GM03348 (cell line): ENCODE measurements at places on chromosomes 13 and 19.

GRCh38 chr13:45332831-45333219 lies 8.2 kb downstream of the TPT1 start:
- DNase-seq, result no peak

DNA sequence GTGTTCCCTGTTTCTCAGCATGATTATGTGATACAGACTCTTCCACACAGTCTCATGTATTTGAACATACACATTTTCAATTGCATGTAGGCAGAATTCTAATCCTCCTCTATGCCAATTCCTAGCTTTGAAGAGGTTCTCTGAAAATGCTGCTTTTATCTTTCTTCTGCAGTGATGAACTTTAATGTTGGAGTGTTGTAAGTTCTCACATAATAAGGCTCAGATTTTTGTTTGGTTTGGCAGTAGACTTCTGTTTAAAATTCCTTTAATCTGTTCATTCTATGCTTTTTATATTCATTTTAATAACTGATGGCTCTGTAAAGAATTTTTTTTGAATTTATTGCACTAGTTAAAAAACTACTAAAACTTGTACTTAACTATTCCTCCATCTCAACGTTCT lies 225.8 kb downstream of the GGACT start:
- DNase-seq, result no peak

GRCh38 chr13:85108356-85108755 lies 690.9 kb downstream of the SLITRK6 start:
- no peak for DNase-seq

DNA sequence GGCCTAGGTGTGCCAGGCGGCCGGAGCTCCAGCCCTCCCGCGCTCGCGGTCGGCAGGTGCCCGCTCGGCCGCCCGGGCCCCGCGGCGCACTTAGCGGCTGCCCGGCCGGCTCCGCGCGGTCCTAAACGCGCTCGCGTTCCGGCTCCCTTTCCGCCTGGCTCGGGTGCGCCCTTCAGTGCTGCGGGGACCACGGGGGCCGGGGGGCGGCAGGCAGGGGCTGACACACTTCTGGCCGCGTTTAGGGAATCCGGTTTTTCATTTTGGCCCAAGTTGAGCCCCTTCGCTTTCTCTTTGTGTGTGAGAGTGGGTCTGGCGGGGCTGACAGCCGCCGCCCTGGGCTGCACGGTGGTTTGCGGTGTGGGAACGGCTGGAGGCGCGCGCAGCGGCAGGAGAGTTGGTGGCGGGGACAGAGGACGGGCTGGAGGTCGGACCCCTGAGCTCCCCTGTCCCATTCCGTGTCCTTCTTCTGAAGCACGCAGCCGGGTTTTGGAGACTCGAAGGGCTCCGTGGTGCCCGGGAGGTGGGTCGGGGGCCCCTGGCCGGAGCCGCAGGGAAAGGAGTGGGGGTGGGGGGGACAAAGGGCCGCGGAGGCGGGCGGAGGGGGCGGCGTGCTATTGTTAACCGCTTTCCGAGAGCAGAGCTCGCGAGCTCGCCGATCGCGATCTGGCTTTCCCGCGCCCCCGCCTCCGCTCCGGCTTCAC lies 3.1 kb downstream of the FGF9 start:
- peak; percentile 77 for DNase-seq

GRCh38 chr13:40189898-40190630 lies 476.4 kb downstream of the FOXO1 start:
- no peak for DNase-seq

DNA sequence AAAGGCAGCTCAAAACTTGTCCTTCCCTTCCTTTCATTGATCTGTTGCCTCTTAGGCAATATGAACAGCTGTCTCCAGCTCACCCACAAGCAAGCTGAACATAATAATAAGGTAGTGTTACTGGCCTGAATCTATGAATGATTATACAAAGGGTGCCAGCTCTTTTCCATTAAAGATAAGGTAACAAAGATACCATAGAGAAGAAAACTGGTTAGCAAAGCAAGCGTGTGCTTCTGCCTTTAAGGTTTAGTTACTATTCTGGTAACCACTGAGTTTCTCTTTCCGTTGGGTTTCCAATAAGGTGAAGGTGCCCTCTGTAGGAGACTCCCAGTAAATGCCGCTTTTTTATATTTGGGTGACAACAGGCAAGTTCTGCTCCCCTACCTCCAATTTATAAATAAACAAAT lies 12.1 kb upstream of the DACH1 start:
- no peak for DNase-seq

GRCh38 chr19:29768166-29768565 lies 43.6 kb upstream of the CCNE1 start:
- no peak for DNase-seq

DNA sequence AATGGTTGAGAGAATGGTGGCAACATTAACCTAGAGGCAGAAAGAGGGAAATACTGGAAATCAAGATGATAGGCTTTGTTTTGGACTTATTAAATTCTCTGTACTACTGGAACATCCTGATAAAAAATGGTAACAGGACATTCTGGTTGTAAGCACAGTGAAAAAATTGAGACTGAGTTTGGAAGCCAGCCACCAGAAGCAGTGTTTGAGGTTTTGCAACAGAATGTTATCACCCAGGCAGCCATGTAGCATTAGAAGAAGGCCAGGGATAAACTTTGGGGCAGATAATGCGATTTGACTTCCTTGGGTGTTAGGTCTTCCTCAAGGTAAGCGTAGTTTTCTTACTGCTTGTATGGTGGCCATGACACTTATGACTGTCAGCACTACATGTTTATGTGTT lies 307.4 kb downstream of the ATP8A2 start:
- DNase-seq, result no peak

DNA sequence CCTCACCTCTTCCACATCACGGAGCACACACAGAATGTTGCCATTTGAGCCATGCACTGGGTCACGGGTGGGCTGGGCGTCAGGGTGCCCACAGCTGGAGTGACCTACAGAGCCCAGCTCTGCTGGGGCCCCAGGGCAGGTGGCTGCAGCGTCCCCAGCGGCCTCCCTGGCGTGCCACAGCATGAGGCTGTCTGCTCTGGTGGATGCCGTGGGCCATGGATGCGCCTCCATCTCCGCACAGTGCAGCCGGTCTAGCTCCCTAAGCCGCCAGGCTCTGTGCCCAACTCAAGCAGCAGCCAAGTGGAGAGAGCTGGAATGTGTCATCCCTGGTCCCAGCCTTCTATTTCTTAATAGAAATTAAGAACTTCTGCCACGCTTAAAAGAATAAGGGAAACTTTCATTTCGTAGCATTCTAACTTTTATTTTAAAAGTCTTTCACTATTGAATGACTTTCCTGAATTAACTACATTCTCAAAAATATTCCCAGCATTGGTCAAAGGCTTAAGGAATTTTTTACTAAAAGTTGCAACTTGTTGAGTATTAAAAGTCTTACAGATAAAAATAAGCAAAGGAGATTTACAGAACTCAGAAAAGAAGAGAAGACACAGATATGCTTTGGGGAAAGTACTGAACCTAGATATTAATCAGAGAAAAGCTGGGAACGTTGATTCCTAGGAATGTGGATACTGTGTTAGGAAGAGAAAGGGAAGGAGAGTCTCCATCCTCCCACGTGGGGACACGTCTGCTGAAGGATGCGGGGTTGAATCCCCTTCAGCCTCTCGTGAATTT lies 59.3 kb downstream of the ATP11A start:
- peak; percentile 53 for DNase-seq

GRCh38 chr13:37109051-37109678 lies 3.7 kb upstream of the CSNK1A1L start:
- DNase-seq, result peak; percentile 47

- no peak for DNase-seq
These were observed 368.8 kb downstream of the TDRD3 start for GRCh38 chr13:60765700-60766411.

GRCh38 chr13:48908381-48909055 lies 67.2 kb upstream of the FNDC3A start:
- DNase-seq, result no peak

GRCh38 chr13:104577071-104577815 lies 1511.0 kb upstream of the SLC10A2 start:
- DNase-seq, result no peak

GRCh38 chr13:102914339-102914930 lies 68.6 kb downstream of the ERCC5 start:
- DNase-seq, result no peak

GRCh38 chr13:112852392-112852791 lies 116.6 kb upstream of the MCF2L start:
- no peak for DNase-seq

DNA sequence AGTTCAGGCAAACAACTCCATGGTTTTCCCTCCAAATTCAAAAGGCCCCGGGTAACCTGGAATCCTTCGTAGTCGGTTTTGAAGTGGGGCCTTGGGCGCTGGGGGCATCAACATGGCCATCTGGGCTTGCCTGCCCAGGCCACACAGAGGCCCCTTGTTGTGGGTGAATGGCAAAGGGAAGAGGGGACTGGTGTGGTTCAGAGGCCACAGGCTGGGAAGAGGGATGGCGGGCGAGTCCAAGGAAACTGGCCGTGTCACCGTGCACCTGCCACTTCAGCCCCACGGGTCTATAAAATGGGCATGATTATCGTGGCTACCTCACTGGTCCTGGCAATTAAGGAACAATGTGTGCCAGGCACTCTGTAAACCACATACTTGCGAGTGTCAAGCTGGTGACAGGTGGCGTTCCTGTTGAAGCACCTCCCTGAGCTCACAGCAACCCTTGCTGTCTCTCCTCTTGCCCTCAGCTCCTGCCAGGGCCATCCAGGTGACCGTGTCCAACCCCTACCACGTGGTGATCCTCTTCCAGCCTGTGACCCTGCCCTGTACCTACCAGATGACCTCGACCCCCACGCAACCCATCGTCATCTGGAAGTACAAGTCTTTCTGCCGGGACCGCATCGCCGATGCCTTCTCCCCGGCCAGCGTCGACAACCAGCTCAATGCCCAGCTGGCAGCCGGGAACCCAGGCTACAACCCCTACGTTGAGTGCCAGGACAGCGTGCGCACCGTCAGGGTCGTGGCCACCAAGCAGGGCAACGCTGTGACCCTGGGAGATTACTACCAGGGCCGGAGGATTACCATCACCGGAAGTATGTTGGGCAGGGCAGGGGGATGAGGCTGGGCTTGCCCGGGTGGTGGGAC lies 1.3 kb downstream of the LSR start:
- DNase-seq, result no peak

DNA sequence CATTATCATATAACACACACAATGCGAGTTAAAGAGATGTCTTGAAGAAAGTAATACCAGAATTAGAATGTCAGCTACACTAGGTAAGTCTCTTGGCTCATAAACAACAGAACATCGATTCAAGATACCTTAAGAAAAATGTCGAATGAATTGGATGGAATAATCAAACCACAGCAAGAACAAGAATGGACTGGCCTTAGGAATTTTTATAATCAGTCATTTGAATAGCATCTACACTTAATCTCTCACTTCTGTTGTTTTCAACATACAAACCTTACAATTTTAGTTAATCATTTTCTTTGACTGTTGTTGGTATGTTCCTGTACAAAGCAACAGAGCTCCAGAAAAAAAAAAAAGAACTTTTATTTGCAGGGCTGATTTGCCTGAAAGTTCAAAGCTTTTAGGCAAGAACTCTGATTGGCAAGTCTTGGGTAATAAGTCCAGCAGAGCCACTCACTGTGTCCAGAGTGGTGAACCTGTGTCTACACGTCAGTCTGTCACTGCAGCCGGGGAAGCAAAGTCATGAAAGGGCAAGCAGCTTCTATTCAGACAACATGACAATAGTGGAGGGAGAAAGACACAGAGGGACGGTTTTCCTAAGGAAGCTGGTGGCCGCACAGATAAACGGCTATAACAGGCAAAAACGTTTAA lies 1026.1 kb upstream of the MIR17HG start:
- DNase-seq, result no peak

DNA sequence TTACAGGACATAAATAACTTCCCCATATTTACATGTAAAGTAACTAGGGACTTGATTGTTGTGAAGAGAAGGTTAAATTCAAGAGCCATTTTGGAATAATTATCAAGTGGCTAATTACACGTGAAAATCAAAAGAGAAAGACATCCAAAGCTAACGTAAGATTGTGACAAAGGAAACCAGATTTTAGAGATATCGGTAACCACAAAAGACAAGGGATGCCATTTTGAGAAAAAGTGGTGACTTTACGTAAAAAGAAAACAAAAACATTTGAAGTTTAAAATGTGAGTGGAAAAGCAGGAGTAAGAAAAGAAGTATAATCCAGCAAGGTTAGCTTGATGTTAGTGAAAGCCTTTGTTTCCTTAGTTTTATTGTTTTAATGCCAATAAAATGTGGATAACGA lies 10.9 kb upstream of the VWA8 start:
- no peak for DNase-seq

GRCh38 chr13:92315265-92315664 lies 911.3 kb upstream of the GPC6 start:
- no peak for DNase-seq
